Activated CD4-positive, alpha-beta T cell treated with anti-CD3 and anti-CD28 coated beads, Interleukin-2, amount 50 U/mL, for 24 hours (primary cell): ENCODE measurements at places on chromosomes 13 and 19.

- DNase-seq: no peak
Measured at GRCh38 chr19:6503407-6504201, 1.5 kb upstream of the TUBB4A start.

GRCh38 chr19:32971012-32971595 lies 654 bp downstream of the CEP89 start:
- no peak for DNase-seq

- DNase-seq: no peak
Measured at GRCh38 chr19:8137425-8137824, 12.0 kb downstream of the FBN3 start.

GRCh38 chr19:5621311-5621944 lies 1.1 kb downstream of the SAFB2 start:
- DNase-seq: no peak

GRCh38 chr13:36549126-36549702 lies 116.9 kb downstream of the CCNA1 start:
- no peak for DNase-seq

GRCh38 chr19:54449701-54450069 lies 686 bp downstream of the LENG8 start:
- no peak for DNase-seq

DNA sequence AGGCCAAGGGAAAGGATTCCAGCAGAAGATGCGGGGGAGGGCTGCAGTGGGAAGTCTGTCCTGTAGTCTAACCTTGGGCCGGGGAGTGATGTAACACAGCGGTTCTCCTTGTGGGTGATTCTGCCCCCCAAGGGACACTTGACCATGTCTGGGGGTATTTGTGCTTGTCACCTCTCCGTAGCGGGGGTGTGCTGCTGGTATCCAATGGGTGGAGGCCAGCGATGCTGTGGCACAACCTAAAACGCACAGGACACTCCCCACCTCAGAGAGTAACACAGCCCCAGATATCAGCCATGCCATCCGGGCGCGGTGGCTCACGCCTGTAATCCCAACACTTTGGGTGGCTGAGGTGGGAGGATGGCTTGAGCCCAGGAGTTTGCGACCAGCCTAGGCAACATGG lies 36.3 kb downstream of the ZNRF4 start:
- no peak for DNase-seq

- DNase-seq: no peak
Measured at GRCh38 chr13:60583196-60583888, 186.3 kb downstream of the TDRD3 start.

DNA sequence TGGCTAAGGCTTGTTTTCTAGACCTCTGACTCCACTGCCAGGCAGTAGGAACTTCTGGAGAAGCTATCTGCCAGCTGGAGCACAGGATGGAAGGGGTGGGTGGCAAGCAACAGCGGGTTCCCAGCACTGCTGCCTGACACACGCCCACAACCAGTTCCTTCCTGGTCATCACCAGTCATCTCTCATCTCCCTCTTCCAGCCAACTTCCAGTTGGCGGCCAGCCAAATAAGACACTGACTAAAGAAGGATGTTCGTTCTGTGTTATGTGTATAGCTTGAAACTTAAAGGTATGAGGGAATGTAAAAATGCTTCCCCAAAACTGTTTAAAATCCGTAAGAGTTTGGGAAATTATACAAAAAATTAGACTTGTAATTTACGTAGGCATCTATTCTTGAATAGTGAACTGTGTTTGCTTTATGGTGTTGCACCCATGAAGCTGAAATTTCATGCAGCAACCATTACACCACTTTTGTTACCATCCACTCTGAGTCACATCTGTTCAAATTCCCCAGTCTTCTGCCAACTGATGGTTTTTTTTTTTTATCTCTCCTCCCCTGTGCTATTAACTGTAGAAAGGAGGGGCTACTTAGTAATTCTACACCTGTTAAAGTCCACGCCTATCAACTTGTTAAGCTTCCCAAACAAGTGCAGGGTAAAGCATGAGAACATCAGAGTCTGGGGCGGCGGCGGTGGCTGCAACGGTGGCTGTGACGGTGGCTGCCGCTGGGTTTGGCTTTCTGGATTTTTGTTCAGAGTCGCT lies 86.2 kb upstream of the FRY start:
- no peak for DNase-seq

- no peak for DNase-seq
Measured at GRCh38 chr19:47322058-47322457, 9.9 kb upstream of the C5AR2 start.

GRCh38 chr13:40152145-40152544 lies 496.7 kb downstream of the COG6 start:
- no peak for DNase-seq

- DNase-seq: no peak
Measured at GRCh38 chr13:73870970-73871935, 263.0 kb downstream of the KLF12 start.

GRCh38 chr13:97124915-97125809 lies 97.0 kb upstream of the MBNL2 start:
- DNase-seq: no peak

DNA sequence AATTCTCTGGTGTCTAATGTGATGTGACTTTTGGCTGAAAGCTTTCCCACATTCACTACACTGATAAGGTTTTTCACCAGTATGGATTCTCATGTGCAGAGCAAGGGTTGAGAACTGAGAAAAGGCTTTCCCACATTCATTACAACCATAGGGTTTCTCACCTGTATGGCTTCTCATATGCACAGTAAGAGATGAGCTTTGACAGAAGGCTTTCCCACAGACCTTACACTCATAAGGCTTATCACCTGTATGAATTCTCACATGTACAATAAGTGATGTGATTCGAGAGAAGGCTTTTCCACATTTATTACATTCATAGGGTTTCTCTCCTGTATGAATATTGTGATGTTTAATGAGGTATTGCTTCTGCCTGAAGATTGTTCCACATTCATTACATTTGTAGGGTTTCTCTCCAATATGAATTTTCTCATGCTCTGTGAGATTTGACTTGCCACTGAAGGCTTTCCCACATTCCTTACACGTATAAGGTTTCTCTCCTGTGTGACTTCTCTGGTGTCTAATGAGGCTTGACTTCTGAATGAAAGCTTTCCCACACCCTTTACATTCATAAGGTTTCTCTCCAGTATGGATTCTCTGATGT lies 14.0 kb downstream of the ZNF260 start:
- DNase-seq: no peak

DNA sequence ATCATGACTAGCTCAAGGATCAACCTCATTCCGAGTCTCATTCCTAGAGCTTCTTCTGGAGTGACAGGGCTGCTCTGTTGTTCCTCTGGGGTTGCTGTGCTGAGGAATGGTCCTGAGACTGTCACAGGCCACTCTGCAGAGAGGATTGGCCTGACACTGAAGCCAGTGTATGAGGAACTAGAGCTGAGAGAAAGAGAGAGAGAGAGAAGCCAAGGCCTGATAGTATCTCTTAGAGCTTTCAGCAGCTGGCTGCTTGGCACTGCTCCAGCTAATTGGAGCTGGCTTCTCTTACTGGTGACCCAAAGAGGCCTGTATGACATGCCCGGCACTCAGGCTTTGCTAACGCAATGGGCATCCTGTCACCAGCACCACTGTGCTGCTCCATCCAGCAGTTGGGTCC lies 73.4 kb upstream of the FLT1 start:
- DNase-seq: no peak

DNA sequence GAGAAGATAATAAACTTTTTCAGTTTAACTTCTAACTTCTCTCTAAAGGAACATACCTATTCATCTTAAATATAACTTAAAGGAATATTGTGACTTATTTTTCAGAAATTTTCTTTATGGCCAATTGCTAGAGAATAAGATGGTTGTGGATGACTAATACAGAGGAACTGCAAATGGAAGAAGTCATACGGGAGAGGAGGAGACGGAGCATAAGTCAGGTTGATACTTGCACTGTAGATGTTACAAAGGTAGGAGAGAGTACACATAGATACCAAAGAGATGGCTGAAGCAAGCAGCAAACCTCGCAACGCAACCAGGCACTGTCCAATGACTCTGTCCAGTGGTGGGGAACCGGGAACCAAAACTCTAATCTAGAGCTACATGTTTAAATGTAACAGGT lies 963.4 kb downstream of the PCDH9 start:
- no peak for DNase-seq

GRCh38 chr13:97858161-97858560 lies 95.3 kb upstream of the IPO5 start:
- DNase-seq: no peak

DNA sequence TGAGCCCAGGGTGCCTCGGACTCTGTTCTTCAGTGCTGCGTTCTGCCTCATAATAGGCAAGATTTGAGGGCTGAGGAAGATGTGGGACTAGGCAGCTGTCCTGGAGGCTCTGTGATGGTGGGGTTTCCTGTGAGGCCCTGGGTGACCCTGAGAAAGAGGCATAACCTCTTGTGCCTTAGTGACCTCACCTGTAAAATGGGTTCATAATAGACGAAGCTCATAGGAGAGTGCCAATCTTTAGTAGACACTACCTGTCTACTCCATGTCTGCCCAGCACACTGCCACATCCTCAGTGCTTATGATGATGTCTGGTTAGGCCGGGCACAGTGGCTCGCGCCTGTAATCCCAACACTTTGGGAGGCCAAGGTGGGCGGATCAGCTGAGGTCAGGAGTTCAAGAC lies 23.4 kb downstream of the RRAS start:
- no peak for DNase-seq

DNA sequence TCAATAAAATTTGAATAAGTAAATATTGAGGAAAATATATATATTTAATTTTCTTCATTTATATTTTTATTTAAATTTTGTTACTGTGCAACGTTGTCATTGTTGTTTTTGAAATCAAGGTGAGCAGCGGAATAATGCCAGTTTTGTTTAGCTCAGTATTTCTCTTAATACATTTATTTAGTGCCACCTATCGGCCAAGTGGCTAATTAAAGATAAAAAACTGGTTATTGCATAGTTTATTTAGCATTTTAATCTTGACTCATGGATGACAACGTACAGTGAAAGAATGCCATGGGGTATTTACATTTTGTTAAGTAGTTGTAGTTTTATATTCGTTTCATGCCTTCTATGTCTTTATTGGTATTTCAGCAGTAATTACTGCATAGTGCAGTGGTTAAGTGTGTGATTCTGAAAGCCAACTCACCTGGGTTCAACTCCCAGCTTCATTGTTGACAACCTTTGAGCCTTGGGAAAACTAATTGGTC lies 265.9 kb downstream of the MYO16 start:
- no peak for DNase-seq

DNA sequence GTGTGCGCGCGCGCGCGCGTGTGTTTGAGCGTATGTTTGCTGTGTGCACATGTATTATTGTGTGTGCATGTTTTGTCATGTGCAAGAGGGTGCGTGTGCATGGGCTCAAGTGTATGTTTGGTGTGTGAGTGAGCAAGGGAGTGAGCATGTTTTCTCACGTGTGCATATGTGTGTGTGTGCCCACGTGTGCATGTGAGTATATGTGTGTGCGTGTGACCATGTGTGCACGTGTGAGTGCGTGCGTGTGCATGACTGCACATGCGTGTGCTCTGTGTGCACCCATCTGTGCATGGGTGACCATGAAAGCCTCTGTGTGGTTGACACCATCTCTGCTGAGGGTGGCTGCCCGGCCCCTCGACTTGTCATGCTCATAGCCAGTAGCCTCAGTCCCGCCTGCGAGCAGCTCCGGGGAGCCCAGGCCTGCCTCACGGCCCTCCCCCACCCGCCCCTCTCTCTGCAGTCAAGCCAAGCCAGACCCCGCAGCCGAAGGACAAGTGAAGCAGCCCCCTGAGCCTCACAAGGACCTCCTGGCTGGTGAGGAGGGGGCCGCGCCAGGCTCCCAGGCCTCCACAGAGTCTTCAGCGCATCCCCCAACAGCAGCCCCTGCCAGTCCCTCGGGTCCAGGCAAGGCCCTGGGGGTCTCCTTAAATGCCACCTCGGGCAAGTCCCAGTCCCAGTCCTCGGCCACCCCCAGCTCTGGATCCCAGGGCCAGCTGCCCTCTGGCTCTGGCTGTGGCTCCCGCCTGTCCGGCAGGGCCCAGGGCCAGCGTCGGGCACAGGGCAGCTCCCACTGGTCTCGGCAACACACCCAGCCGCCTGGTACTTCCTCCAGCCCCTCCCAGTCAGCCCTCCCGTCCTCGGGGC lies 6.0 kb downstream of the REEP6 start:
- DNase-seq: no peak

DNA sequence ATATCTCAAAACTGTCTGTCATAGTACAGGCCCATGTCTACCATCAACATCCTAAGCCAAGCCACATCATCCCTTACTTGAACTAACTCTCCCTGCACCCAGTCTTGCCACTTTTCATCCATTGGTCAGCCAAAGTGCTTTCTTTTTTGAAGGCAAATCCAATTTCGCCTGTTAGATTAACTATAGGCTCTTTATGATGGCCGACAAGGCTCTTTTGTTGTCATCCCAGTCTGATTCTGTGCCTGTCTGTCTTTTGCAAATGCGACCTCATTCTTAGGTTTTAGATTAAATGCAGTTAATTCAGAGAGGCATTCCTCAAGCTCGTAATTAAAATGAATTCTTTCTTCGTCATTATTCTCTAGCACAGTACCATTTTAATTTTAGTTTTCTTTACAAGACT lies 148.3 kb downstream of the HS6ST3 start:
- DNase-seq: no peak

DNA sequence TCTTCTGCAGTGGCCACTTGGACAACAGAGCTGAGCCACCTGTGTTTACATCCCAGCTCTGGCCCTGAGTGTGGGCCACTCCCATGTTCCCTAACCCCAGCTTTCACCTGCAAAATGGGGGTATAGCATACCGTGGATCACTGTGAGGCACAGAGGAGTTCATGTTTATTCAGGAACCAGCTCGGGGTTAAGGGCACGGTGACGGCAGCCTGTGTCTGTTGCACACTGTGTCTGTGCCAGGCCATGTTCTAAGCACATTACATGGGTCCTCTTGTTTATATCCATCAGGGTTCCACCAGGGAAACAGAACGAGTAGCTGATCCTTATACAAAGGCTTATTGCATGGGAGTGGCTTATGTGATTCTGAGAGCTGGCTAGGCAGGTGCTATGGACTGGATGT lies 14.0 kb upstream of the IGLON5 start:
- no peak for DNase-seq

- DNase-seq: no peak
Measured at GRCh38 chr19:37551129-37551993, 43.2 kb downstream of the ZNF571 start.

GRCh38 chr13:28463481-28463880 lies 31.4 kb downstream of the FLT1 start:
- DNase-seq: no peak

- DNase-seq: no peak
Measured at GRCh38 chr13:53873558-53873957, 844.9 kb downstream of the OLFM4 start.

GRCh38 chr19:570251-570686 lies 2.1 kb upstream of the BSG start:
- DNase-seq: no peak
